ENCODE measurements at places on chromosomes 1 and 21. TPM values are rescaled to one million over a fixed set of nuclear protein-coding genes. Genes with fewer than 3 reads are reported as not detected.

DNA sequence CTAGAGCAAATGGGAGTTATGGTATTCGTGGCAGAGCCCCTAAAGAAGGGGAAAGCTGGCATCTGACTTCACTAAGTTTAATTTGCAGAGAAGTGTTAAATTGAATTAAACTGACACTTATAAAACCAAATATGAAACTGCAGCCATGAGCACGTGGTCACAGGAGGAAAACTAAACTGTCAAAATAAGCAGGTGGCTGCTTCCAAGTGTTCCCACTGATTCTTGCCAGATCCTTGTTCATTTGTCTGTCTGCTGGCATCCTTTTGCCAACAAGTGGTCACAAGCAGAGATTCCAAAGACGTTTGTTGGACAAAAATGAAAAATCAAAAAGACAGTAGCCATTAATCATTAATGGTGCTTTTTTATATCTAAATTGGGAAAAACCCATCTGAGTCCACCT, 6.5 kb upstream of the CELA2B start:
- H3K27ac ChIP-seq = peak overlapping the region; percentile 55
- H3K4me3 ChIP-seq = no peak overlapping the region

GRCh38 chr1:113981962-113982931, 3.0 kb downstream of the OLFML3 start:
- peaks cover 72% of the 10 kb centered on the region for H3K4me1 ChIP-seq
- H3K36me3 ChIP-seq = peaks cover 6% of the 10 kb centered on the region
- no peaks in the 10 kb centered on the region for H3K27me3 ChIP-seq
- peak; percentile 96 for DNase-seq

DNA sequence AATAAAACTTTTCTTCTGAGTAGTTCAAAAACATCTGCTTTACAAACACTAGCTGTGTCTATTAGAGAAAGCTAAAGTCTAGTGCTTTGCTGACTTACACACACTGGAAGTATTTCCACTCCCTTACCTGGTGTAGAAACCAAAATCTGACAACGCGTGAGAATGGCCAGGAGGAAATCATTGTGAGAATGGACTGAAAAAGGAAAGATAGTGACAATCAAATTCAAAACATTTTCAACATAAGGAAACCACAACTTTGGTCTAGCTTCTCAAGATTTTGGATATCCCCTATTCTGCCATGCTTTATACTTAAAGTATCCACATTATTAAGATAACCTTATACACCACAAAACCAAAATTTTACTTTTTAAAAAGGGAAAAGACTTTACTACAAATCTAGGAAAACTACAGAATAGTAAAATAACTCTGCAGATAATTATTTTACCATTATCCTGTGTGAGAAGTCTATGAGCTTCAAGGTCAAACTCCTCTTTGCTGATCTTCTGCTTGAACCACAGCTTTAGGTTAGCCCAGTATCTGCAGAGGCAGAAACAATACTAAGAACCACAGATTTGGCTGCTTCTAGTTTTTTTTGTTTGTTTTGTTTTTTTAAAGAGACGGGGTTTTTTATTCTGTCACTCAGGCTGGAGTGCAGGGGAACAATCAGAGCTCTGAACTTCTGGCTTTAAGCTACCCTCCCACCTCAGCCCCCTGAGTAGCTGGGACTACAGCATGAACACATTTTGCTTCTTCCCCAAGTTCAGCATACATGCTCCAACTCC, 6.6 kb downstream of the TADA1 start:
- H3K27ac ChIP-seq = no peak overlapping the region
- no peaks in the 10 kb centered on the region for H3K27me3 ChIP-seq
- DNase-seq = no peak
- peaks cover 14% of the 10 kb centered on the region for H3K36me3 ChIP-seq

DNA sequence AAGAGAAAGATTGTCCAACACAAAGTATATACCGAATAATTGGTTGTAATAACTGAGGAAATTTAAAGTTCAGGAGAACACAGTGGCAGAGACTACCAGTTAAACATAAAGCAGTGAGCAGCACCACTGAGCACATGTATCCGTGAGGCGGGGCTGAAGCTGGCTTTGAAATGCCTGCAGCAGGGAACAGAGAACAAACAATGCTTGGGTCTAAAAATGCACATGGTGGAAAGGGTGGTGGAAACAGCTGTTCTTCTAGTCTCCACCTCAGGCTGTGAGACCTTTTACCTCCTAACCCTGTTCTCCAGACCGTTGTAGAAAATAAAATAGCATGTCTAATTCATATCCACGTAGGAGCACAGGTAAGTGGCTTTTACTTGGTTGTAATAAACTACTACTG, 7.7 kb upstream of the GNG4 start:
- no peaks in the 10 kb centered on the region for H3K4me1 ChIP-seq
- no peak overlapping the region for H3K4me3 ChIP-seq
- H3K27me3 ChIP-seq = peaks cover 6% of the 10 kb centered on the region
- no peaks in the 10 kb centered on the region for H3K36me3 ChIP-seq
- H3K27ac ChIP-seq = no peak overlapping the region

DNA sequence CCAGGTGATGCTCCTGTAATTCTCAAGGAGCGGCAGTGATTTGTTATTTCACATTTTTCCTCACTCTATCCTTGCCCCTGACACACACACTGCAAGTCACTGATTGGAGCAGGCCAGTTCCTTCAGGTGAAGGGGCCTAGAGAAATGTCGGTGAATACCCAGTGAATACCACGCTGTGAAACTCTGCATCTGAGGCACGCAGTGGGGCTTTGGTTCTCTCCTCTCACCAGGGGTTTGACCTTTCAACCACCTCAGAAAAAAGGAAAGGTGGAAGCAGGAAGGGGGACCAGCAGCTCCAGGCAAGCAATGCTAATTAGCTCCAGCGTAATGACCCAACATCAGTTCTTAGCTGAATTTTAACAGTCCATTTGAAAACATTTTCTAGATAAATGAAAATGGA, 532 bp upstream of the FAM177B start:
- peaks cover 8% of the 10 kb centered on the region for H3K36me3 ChIP-seq
- H3K4me1 ChIP-seq = no peaks in the 10 kb centered on the region
- H3K27me3 ChIP-seq = no peaks in the 10 kb centered on the region
- no peak overlapping the region for H3K27ac ChIP-seq
- no peak for DNase-seq

DNA sequence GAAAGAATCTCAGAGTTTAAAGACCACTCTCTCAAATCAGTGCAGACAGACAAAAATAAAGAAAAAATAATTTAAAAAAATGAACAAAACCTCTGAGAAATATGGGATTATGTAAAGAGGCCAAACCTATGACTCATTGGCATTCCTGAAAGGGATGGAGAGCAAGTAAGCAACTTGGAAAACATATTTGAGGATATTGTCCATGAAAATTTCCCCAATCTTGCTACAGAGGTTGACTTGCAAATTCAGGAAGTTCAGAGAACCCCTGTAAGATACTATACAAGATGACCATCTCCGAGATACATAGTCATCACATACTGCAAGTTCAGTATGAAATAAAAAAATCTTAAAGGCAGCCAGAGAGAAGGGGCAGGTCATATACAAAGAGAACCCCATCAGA, 43.7 kb upstream of the IVNS1ABP start:
- no peaks in the 10 kb centered on the region for H3K4me1 ChIP-seq
- H3K27ac ChIP-seq = no peak overlapping the region
- DNase-seq = no peak
- H3K4me3 ChIP-seq = no peak overlapping the region
- H3K36me3 ChIP-seq = no peaks in the 10 kb centered on the region

The PCBP3 gene
- 0.93 TPM for total RNA-seq

Measured in muscle of leg (tissue), 16 donors.